ENCODE measurements at places on chromosomes 12 and 14. TPM values are rescaled to one million over a fixed set of nuclear protein-coding genes. Genes with fewer than 3 reads are reported as not detected.

The NUBPL gene
- 2.9 TPM for total RNA-seq

The DLGAP5 gene
- total RNA-seq: 16.8 TPM

The GARIN6 gene
- not detected for total RNA-seq

The STXBP6 gene
- 1.7 TPM for total RNA-seq

The MYF6 gene
- not detected for total RNA-seq

The KRT81 gene
- not detected for total RNA-seq

The DCTN2 gene
- total RNA-seq: 122 TPM

The RNASE7 gene
- not detected for total RNA-seq

The KLRG1 gene
- 2.7 TPM for total RNA-seq

The SLC7A8 gene
- 58.0 TPM for total RNA-seq

The CD9 gene
- 877 TPM for total RNA-seq

DNA sequence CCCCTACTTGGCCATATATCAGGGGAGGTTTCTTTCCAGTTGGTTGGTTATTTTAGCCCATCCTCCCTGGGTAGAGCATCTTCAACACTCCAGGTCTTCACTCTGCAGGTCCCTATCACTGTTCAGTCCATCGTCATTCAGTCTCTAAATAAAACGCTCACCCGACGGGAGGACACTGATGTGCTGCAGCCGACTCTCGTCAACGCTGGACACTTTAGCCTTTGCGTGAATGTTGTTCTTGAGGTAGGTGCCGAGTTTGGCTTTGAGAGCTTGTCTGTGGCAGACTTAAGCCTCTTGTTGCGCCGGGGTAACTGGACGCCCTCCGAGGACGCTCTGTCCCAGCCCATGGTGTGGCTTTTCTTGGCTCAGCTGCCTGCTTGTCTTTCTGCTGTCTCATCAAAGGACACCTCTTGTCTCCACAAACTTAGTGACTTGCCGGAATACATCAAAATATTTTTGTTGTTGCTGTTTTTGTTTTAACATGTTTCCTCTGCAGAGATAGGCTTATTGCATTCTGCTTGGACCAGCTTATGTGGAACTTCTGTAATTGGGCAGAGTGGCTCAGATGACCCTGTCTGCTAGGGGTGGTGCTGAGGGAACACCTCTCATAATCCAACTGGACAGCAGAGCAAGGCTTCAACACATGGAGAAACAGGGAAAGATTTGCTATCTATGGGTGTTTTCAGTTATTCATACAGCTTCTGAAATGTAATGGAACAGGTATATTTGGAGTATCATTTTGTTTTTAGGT lies 26.5 kb downstream of the TCTN1 start:
- DNase-seq: no peak
- H3K4me3 ChIP-seq: no peak overlapping the region
- peak overlapping the region; percentile 10 for H3K27ac ChIP-seq
- H3K27me3 ChIP-seq: no peaks in the 10 kb centered on the region

- H3K36me3 ChIP-seq: peaks cover 8% of the 10 kb centered on the region
- no peak for DNase-seq
- no peaks in the 10 kb centered on the region for H3K4me1 ChIP-seq
- no peak overlapping the region for H3K4me3 ChIP-seq
- H3K27ac ChIP-seq: no peak overlapping the region
These were observed 36.8 kb downstream of the SARNP start for GRCh38 chr12:55780685-55781084.

DNA sequence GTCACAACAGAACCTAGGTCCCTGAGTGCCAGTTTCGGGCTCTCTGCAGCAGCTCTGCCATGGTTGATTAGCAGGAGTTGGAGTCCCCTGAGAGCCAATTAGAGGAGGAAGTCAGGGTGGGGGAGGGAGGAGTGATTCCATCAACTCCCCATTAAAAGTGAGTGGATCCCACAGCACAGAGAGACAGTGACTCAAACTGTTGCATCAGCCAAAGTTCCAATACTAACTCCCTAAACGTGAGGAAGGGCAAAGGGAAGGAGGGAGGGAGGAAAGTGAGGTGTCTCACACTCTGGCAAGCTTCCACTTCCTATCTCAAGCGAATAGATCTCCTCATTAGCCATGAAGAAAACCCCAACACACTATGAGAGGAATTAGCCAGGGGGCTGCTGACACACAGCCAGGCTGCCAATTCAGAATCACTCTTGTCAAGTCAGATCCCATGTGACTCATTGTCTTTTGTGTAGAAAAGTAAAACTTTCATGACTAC lies 23.6 kb downstream of the OR11H4 start:
- no peak overlapping the region for H3K4me3 ChIP-seq
- no peak for DNase-seq
- no peaks in the 10 kb centered on the region for H3K36me3 ChIP-seq

GRCh38 chr12:52054833-52055730 lies 3.8 kb downstream of the NR4A1 start:
- H3K27ac ChIP-seq: peak overlapping the region; percentile 88
- peaks cover 30% of the 10 kb centered on the region for H3K4me1 ChIP-seq
- H3K27me3 ChIP-seq: no peaks in the 10 kb centered on the region
- DNase-seq: no peak
- H3K4me3 ChIP-seq: no peak overlapping the region

- peaks cover 55% of the 10 kb centered on the region for H3K4me1 ChIP-seq
- no peaks in the 10 kb centered on the region for H3K27me3 ChIP-seq
- no peaks in the 10 kb centered on the region for H3K36me3 ChIP-seq
- H3K4me3 ChIP-seq: peak overlapping the region; percentile 94
- H3K27ac ChIP-seq: peak overlapping the region; percentile 100
These were observed 263 bp downstream of the RCOR1 start for GRCh38 chr14:102592763-102593060.

- no peaks in the 10 kb centered on the region for H3K27me3 ChIP-seq
- DNase-seq: no peak
- no peak overlapping the region for H3K27ac ChIP-seq
- H3K4me3 ChIP-seq: no peak overlapping the region
- H3K36me3 ChIP-seq: no peaks in the 10 kb centered on the region
These were observed 17.1 kb upstream of the BICD1 start for GRCh38 chr12:32089586-32089985.

DNA sequence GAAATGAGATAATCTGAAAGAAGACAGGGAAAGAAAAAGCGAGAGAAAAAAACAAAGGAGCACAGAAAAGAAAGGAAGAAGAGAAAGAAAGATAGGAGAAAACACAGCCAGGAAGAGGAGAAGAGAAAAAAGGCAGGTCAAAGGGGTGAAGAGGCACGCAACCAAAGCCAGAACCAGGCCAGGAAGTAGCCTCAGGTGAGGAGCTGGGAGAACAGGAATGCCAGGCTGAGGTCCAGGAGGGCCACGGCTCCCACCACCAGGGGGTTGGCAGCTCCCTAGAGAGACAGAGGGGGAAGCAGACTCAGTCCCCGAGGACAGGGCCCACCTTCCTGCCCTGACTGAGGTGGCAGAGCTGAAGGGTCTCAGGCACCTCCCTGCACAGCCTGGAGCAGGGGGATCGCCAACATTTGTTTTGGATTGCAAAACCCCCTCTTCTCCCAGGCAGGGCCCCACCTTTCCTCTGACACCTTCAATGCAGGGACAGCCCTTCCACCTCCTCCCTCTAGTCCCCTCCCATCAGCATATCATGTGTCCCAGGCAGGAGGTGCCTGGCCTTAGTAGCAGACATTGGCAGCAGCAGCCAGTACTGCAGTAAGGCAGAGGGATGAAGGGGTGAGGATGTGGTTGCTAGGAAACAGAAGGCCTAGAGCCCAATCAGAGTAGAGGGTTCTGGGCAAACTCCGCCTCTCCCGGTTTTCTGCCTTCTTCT lies 2.0 kb upstream of the AP1G2 start:
- peaks cover 17% of the 10 kb centered on the region for H3K36me3 ChIP-seq
- no peak for DNase-seq
- peaks cover 8% of the 10 kb centered on the region for H3K4me1 ChIP-seq
- no peak overlapping the region for H3K4me3 ChIP-seq
- no peaks in the 10 kb centered on the region for H3K27me3 ChIP-seq
- H3K27ac ChIP-seq: no peak overlapping the region

DNA sequence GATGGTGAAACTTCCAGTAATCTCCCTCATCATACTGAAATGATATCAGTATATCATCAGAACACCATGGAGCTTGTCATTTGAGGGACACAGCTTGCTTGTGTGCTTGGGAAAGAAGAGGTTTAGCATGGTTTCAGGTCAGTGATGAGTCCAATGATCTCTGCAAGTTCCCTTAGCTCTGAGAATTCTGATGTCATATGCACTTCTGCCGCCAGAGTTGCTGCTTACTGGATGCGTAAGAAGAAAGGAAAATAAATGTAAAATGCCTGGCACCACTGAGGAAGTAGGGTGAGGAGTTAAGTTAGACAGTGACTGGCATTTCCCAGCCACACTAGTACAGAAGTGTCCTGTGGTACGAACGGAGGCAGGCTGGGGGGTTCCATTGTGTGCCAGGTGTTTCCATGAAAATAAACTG lies 22.6 kb downstream of the PRKCH start:
- H3K4me3 ChIP-seq: no peak overlapping the region
- H3K4me1 ChIP-seq: peaks cover 64% of the 10 kb centered on the region
- H3K27me3 ChIP-seq: no peaks in the 10 kb centered on the region
- no peaks in the 10 kb centered on the region for H3K36me3 ChIP-seq
- peak overlapping the region; percentile 57 for H3K27ac ChIP-seq

GRCh38 chr12:77999074-77999715 lies 168.5 kb downstream of the NAV3 start:
- no peak for DNase-seq
- no peaks in the 10 kb centered on the region for H3K4me1 ChIP-seq
- H3K27me3 ChIP-seq: no peaks in the 10 kb centered on the region
- no peak overlapping the region for H3K4me3 ChIP-seq

- H3K4me3 ChIP-seq: no peak overlapping the region
- H3K36me3 ChIP-seq: no peaks in the 10 kb centered on the region
These were observed 397.4 kb downstream of the ADAMTS20 start for GRCh38 chr12:43154498-43155045.

GRCh38 chr14:21894003-21894897 lies 220.6 kb upstream of the OR4E1 start:
- no peaks in the 10 kb centered on the region for H3K27me3 ChIP-seq
- no peaks in the 10 kb centered on the region for H3K36me3 ChIP-seq
- no peak overlapping the region for H3K4me3 ChIP-seq
- no peak for DNase-seq
- no peaks in the 10 kb centered on the region for H3K4me1 ChIP-seq
- no peak overlapping the region for H3K27ac ChIP-seq

GRCh38 chr12:131950182-131950913 lies 606 bp downstream of the EP400 start:
- no peaks in the 10 kb centered on the region for H3K36me3 ChIP-seq
- H3K27ac ChIP-seq: peak overlapping the region; percentile 89
- H3K4me1 ChIP-seq: peaks cover 42% of the 10 kb centered on the region
- no peaks in the 10 kb centered on the region for H3K27me3 ChIP-seq

DNA sequence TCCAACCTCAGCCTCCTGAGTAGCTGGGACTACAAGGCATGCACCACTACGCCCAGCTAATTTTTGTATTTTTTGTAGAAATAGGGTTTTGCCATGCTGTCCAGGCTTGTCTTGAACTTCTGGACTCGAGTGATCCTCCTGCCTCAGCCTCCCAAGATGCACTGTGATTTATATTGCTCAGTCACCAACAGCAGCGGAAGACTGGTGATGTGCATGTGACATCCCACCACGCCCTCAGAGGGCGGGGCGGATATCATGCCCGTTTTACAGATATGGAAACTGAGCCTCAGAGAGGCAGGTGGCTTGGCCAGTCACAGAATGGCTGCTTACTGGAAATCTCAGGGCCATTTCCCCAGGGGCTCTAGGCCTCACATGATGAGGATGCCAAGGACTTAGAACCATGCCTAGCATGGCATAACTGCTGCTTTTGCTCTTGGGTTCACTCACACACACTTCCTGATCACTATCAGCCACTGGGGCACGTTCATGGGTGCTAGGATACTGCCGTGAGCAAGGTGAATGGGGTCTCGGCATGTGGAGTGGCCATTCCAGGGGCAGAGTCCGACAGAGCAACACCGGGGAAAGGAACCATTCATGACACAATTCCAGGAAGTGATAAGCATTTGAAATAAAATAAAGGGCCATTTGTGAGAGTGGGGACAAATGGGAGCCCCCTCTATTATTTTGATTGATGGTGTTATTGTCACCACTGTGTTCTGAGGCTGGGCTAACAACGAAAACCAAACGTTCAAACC lies 31.9 kb downstream of the RBM19 start:
- no peak for DNase-seq
- no peak overlapping the region for H3K4me3 ChIP-seq
- H3K36me3 ChIP-seq: no peaks in the 10 kb centered on the region
- H3K4me1 ChIP-seq: no peaks in the 10 kb centered on the region

GRCh38 chr14:35534208-35534872 lies 376 bp downstream of the INSM2 start:
- peaks cover 27% of the 10 kb centered on the region for H3K27me3 ChIP-seq
- H3K36me3 ChIP-seq: no peaks in the 10 kb centered on the region
- no peak overlapping the region for H3K27ac ChIP-seq
- peaks cover 26% of the 10 kb centered on the region for H3K4me1 ChIP-seq
- peak overlapping the region; percentile 77 for H3K4me3 ChIP-seq
- DNase-seq: no peak

DNA sequence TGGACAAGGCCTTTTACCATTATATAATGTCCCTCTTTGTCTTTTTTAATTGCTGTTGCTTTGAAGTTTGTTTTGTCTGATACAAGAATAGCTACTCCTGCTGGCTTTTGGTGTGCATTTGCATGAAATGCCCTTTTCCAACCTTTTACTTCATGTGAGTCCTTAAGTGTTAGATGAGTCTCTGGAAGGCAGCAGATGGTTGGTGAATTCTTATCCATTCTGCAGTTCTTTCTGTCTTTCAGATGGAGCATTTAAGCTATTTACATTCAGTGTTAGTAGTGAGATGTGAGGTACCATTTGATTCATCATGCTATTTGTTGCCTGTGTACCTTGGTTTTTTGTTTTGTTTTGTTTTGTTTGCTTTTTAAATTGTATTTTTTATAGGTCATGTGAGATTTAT lies 208.3 kb downstream of the GPHN start:
- no peaks in the 10 kb centered on the region for H3K27me3 ChIP-seq
- H3K36me3 ChIP-seq: no peaks in the 10 kb centered on the region
- no peaks in the 10 kb centered on the region for H3K4me1 ChIP-seq

DNA sequence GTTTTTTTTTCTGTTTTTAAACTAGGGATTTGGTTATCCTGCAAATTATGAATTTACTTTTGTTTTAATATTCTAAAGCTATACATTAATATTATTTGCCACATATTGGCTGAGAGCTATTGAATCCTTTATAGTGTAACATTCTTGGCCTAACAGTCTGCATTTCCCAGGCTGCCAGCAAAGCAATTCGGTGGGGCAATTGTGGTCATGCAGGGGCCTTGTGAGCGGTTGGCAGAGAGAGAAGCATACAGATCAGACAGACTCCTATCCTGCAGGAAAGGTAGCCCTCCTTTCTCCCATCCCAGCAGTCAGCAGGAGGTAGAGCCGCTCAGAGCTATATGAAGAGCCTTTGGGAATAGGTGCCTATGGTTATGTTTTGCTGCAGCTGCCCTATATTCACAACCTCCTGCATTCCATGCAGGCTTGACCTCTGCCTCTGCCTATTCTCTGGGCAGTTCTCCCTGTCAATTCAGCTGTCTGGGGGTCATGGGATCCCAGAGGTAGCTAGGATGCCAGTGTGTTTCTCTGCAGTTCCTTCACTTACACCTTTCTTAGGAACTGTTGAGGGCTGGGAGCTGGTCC lies 144.7 kb downstream of the GPHN start:
- no peaks in the 10 kb centered on the region for H3K4me1 ChIP-seq
- H3K4me3 ChIP-seq: no peak overlapping the region
- no peak for DNase-seq
- no peak overlapping the region for H3K27ac ChIP-seq
- H3K36me3 ChIP-seq: no peaks in the 10 kb centered on the region
